ENCODE measurements at places on chromosomes 3 and 15.
A peak's percentile ranks its signal among the peaks of the same experiment; 100 is the strongest.

- no peak for DNase-seq
Measured at GRCh38 chr15:62999923-63000561, 42.5 kb upstream of the TPM1 start.

DNA sequence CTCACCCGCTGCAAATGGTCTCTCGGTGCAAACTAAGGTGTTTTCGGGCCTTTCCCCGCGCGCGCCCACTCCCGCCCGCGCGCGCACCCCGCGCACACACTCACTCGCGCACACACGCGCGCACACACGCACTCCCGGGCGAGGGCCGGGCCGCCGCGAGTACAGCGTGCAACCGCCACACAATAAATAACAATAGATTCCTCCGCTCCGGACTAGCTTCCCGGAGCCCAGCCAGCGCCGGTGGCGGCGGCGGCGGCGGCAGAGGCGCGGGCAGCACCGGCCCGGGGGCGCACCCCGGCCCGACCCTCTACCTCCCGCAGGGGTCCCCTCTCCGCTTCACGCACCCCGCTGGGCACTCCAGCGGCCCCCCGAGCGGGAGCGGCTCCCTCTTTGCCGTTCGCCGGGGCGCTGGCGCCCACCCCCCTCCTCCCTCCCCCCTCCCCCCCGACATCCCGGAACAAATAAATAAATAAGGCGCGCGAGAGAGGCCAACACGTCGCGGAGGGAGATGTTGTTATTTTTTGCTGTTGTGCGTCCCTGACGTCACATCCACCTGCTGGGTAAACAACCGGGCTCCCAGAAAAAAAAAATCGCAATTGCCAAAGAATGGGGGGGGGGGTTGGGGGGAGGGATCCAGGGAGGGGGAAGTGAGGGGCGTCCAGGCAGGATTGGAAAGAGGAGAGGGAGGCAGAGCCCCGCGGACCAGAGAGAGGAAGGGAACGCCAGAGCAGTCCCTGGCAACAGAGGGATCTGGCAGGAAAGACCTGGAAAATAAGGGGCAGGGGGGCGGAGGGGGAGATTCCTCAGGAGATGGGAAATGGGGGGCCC is at the start of gene FOXP1:
Gene FOXP1 (minus strand): TSS at position 163 of the 828 bp plus-strand sequence. CDS start 385,347 bp downstream, outside the sequence.
- DNase-seq: peak; percentile 69

DNA sequence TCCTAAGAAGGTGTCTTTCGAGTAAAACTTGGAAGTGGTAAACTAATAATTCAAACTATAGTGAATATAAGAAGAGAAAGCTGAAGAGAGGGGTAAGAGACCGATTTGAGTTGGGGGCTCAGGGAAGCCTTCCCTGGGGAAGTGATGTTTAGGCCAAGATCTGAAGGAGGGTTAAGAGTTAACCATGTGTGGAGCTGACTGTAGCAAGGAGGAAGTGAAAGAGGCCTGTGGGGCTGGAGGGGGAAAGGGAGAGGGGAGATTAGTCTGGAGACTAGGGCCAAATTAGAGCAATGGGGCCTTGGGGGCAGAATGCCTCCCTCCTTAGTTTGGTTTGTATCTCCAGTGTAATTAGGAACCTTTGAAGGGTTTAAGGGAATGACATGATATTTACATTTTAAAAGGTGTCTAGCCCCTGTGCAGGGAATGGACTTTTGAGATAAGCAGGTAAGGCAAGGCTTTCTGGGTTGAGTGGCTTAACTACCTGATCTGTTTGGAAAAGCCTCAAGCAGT is 2.2 kb downstream of the ZNF592 start:
- DNase-seq: peak; percentile 33

GRCh38 chr3:34131091-34131490 is 332.7 kb downstream of the PDCD6IP start:
- DNase-seq: no peak

- no peak for DNase-seq
Measured at GRCh38 chr15:62843311-62843710, 199.2 kb upstream of the TPM1 start.

DNA sequence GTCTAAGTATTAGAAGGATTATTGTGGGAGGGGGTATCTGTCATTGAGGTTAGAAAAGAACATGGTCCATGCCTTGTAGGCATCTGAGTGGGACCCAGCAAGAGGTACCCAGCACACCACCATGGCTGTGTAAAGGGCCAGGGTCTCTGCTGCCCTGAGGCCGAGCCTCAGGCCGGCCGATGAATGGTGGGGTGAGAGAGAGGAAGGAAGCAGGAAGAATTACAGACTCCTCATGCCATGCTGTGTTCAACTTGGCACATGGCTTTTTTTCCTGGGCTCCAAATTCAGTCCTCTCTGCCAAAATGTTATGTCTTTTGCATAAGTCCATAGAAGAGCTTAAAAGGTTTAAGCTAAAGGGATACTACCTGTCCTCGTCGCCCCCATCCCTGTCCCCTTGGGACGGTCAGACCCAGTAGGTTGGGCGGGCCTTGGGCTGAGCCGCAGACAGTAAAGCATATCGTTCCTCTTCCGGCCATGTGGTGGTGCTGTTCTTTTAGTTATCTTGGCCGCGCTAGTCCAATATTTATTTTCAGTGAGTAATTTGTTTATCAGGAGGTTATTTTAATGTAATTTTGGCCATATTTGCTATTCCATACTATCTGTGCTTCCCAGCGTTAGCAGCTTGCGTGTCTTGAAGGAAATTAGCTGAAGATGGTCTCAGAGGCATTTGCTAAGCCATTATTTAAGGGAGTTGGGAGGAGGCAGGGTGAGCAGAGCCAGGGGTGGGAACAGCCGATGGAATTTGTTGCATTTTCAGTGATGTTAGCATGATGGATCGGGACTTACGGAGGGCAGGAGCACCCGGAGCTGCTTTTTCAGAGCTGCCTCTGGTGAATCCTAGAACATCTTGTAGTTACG is 152.4 kb downstream of the AGBL1 start:
- peak; percentile 13 for DNase-seq

DNA sequence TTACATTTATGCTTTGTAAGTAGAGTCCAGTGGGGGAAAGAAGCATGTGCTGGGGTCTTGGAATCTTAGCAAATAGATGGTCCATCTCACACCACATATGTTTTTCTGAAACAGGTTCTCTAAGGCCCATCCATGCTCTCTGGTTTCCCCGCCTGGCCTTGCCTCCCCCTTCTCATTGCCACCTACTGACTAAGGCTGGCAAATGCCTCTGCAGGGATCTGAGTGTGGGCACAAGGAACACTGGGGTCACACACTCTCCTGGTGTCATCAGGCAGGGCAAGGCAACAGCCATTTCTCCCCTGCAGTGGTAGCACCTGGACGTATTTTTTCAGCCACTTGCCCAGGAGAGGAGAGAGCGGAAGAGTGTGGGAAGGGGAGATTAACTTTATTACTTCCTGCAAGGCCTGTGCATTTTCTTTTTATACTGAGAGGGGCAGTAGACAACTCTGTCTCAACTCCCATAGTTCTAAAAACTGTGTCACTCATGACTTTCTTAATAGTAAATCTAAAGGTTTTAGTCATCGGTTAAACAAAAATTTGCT is 804.2 kb upstream of the NECTIN3 start:
- no peak for DNase-seq

GRCh38 chr3:169748670-169749069 is 16.2 kb downstream of the TERC start:
- no peak for DNase-seq

GRCh38 chr15:82640672-82641071 is 6.5 kb downstream of the CPEB1 start:
- no peak for DNase-seq

DNA sequence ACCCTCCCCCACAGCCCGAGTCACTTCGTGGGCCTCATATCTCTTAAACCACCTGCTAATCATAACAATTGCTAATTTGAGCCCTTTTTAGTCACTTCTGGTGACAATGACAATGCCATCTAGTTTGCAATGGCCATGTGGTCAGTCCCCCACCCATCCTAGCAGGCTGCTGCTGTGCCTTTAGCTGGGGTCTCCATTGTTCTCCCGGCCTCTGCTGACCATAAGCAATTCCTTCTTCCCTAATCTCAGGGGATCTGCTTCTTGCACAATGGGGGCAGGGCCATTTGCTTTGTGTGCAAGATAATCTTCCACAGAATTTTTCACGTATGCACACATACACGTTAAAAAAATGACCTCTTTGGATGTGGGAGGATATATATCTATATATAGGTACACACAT is 406.1 kb upstream of the ONECUT1 start:
- no peak for DNase-seq

GRCh38 chr3:44120721-44121582 is 120.7 kb upstream of the TOPAZ1 start:
- DNase-seq: no peak

- DNase-seq: peak; percentile 77
Measured at GRCh38 chr3:9862391-9863057, 17.5 kb downstream of the CIDEC start.

DNA sequence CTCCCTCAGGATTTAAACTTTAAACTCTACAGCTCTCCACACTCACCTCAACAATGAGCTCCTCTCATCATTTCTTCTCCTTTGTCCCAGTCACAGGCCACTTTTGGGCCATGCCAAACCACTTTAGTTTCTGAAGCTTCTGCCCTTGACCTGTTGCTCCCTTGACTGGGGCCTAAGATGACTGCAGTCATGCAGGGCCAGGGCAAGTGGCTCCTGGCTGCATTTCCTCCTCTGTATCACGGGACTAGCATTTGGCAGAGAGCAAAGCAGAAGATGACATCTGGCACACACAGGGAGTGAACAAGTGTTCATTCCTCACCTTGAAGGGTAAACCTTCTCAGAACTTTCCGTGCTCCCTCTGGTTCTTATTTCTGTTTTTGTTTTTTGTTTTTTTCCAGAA is 136.9 kb downstream of the PDE8A start:
- DNase-seq: no peak

- DNase-seq: no peak
Measured at GRCh38 chr15:80274554-80274953, 22.5 kb upstream of the CTXND1 start.
